HFFc6 (cell line): ENCODE measurements at places on chromosomes 12 and 14. TPM values are rescaled to one million over a fixed set of nuclear protein-coding genes. Genes with fewer than 3 reads are reported as not detected.

GRCh38 chr12:103586791-103587370 is at the start of gene STAB2:
TSS of gene STAB2 (plus strand) at chr12:103587273. CDS start at chr12:103587477, 204 bp downstream.
- DNase-seq = no peak

GRCh38 chr12:127559349-127560040 is 707.5 kb upstream of the TMEM132C start:
- peak; percentile 96 for DNase-seq

- DNase-seq = no peak
Measured at GRCh38 chr12:80802652-80803400, 86.1 kb downstream of the MYF5 start.

Gene SAMD15
- 0.95 to 1.4 TPM (median 1.2 TPM) in 3 replicates for total RNA-seq

DNA sequence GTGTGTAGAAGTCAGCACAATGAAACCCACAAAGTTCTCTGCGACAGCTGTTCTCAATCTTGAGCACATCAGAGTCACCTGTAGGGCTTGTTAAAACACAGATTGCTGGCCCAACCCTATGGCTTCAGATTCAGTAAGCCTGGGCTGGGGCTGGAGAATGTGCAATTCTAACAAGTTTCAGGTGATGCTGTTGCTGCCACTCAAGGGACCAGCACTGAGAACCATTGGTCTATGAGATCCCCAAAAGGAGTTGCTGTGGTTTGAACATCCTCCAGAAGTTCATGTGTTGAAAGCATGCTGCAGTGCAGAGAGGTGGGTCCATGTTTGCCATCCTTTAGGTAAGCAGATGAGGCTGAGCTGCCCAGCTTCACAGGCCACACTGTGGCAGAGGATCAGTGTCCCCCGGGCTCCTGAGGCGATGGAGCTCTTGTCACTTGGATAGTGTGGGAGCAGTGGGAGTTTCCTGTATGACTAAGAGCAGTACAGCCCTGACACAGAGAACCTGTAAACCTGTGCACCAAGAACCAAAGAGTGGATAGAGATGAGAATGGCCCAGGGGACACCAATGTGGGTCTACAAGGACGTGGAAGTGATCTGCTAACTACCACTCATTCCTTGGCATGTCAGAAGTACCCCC is 8.0 kb upstream of the RTRAF start:
- DNase-seq = no peak

Gene TAS2R8
- total RNA-seq = not detected in 3 replicates

Gene MYO1H
- total RNA-seq = not detected in 3 replicates

Gene CACNA1C
- total RNA-seq = 7.8 to 11.5 TPM (median 8.8 TPM) in 3 replicates

GRCh38 chr12:113955109-113955970 is 10.8 kb downstream of the RBM19 start:
- DNase-seq = no peak

Gene EIF5
- total RNA-seq = 176 to 213 TPM (median 195 TPM) in 3 replicates

Gene ATL1
- 0.43 to 1.3 TPM (median 0.72 TPM) in 3 replicates for total RNA-seq

DNA sequence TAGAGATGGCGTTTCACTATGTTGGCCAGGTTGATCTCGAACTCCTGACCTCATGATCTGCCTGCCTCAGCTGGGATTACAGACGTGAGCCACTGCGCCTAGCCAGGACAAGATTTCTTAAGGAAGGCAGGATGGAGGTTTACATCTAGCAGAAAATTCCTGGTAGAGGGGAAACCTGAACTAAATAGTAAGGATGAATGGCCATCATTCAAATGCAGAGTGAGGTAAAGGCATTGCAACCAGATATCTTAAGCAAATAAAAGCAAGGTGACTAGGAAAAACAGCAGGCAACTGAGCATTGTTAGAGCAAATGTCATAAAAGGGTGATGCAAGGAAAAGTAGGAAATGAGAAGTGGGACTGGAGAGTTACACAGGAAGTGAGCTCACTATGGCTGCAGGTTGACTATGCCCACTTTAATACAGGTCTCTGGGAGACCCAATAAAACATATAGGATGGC is 133.0 kb downstream of the SOX5 start:
- DNase-seq = no peak

Gene HAL
- total RNA-seq = 0.16 TPM in 1 of 2 replicates, not detected in the other

Gene ASIC1
- total RNA-seq = 1.7 to 2.0 TPM (median 1.8 TPM) in 3 replicates

Gene TAS2R31
- total RNA-seq = 0.48 and 0.76 TPM in 2 replicates

DNA sequence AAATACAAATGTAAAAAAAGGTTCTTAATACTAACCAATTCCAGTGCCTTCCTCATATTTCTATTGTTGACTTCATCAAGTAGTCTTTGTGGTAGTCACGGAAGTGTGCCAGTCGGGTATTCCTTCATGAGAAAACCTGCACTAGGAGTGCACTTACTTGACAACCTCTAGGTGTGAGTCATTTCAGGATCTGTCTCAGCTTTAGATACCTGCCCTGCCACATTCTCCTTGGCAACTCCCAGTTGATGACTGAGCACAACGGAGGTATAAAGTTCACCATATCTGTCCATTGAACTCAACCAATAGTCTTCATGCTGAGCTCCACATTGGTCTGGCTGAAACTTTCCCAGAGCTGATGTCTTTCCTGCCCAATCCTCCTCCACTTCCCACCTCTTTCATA is 215.7 kb downstream of the SYT10 start:
- DNase-seq = no peak

DNA sequence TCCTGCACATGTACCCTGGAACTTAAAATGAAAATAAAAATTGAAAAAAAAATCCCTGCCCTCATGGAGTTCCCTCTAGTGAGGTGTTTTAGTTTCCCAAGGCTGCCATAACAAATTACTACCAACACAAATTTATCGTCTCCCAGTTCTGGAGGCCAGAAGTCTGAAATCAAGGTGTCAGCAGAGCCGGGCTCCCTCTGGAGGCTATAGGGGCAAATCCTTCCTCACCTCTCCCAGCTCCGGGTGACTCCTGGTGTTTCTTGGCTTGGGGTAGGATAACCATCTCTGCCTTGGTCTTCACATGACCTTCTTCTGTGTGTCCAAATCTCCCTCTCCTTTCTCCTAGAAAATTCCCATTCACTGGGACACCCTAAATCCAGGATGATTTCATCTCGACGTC is 50.1 kb downstream of the PLXNC1 start:
- no peak for DNase-seq

GRCh38 chr12:94694732-94695131 is 44.4 kb upstream of the TMCC3 start:
- no peak for DNase-seq

DNA sequence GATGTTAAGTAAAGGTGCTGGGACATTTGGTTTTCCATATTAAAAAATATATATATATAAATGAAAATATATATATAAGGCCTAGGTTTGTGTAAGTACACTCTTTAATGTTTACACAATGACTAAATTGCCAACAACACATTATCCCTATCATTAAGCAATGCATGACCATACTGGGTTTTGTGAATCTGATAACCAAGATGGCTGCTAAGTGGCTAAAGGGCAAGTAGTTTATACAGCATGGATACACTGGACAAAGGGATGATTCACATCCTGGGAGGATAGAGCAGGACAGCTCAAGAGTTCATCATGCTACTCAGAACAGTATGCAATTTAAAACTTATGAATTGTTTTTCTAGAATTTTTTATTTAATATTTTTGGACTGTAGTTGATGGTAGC is 89.3 kb downstream of the FIGNL2 start:
- DNase-seq = peak; percentile 39

GRCh38 chr12:67268335-67268895 is 743 bp upstream of the CAND1 start:
- DNase-seq = peak; percentile 99

DNA sequence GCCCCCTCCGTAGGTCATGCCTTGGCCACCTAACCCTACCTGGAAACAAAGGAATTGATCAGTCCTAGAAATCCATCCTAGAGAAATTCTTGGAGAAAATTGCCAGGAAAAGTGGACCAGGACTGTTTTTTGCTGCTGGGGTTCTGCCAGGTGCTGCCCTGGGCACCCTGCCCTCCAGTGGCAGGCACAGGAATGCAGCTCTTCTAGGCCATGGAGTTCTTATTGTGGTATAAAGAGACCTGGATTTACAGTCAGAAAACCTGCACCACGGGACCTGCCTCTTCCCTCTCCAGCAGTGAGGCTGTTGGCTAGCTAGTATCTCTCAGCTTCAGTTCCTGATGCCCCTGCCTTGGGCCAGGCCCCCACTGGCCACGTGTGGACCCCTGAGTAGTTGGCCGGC is 59.7 kb downstream of the SLC24A4 start:
- DNase-seq = peak; percentile 29
